NCI-H2029 treated with DMSO at 0.1 percent for 48 hours (cell line): ENCODE measurements at places on chromosomes 1 and 21.

- DNase-seq: no peak
Measured at GRCh38 chr1:52601519-52601918, 652 bp upstream of the GPX7 start.

DNA sequence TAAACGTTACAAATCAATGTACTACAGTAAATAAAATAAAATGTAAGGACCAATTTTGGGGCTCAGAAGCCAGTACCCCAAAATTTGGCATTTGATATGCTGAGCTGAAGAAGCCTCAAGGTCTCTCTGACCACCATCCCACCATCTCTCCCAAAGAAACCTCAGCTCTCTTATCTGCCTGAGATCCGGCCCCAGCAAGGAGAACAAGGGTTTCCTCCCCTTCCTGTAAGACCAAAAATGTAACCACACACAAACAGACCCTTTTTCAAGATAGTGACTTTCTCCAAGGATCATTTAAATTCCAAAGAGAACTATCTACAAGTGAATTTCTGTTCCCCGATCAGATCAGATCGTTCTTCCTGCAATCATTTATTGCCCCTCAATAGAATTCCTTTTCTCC lies 68.1 kb upstream of the SLC45A1 start:
- DNase-seq: no peak

- DNase-seq: no peak
Measured at GRCh38 chr1:176557543-176558258, 94.7 kb downstream of the PAPPA2 start.

- no peak for DNase-seq
Measured at GRCh38 chr1:164695956-164696665, 137.1 kb downstream of the PBX1 start.

- DNase-seq: peak; percentile 41
Measured at GRCh38 chr1:83692524-83693381, 306.2 kb downstream of the TTLL7 start.

DNA sequence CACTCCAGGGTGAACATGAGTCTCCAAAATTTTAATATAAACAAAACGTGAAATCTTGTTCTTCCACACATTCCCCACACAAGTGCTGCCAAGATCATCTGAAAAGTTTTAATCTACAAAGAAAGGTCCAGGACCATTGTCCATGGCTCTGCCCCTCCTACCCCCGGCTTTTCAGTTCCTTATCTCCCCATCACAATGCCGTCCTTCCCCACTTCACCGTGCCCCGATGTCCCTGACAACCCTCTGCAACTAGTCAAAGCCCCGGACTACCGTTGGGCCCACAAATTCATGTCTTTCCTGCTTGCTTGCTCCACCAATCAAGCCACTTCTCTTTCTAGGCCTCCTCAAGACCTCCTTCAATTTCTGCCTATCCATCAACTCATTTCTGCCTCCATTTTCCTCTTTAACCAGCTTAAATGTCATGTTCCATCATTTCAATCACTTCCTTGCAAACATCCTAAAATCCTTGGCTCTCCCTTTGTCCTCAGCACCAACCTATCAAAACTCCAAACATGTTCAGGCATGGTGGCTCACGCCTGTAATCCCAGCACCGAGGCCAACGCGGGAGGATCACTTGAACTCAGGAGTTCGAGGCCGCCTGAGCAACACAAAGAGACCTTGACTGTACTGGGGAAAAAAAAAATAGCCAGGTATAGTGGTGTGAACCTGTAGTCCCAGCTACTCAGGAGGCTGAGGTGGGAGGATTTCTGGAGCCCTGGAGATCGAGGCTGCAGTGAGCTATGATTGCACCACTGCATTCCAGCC lies 14.0 kb upstream of the BMP8B start:
- no peak for DNase-seq

DNA sequence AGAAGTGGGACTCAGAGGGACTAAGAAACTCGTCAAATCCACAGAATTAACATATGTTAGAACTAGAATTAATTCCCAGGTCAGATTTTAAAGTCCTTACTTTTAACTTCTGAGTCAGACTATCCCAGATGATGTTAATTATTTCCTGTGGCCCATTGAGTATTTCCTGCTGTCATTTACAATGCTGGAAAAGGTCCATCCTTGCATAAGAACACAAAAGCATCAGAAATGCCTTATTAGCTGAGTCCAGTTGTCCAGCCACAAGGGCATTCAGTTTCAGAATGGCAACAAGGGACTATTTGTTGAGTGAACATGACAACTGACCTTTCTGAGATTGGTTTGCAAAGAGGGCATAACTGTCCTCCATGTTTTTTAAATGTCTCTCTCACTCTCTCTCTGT lies 16.5 kb upstream of the HIVEP3 start:
- no peak for DNase-seq

GRCh38 chr1:58883037-58883887 lies 99.4 kb upstream of the JUN start:
- peak; percentile 98 for DNase-seq

DNA sequence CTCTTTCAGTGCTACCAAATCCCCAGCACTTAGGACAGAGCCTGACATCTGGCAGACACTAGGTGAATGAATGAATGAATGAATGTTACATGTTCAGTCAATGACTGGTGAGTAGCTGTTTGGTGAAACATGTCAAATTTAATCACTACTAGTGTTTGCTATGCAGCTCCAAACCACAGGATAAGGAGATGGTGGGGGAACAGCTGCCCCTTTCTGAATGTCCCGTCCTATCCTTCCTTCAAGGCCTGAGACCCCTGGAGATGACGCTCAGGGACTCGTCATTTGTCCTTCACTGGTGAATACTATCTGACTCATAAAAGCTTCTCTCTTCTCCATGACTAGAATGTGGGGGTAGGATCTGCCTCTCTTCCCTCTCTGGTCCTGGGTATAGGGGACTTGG lies 175.4 kb downstream of the HIVEP3 start:
- DNase-seq: no peak

DNA sequence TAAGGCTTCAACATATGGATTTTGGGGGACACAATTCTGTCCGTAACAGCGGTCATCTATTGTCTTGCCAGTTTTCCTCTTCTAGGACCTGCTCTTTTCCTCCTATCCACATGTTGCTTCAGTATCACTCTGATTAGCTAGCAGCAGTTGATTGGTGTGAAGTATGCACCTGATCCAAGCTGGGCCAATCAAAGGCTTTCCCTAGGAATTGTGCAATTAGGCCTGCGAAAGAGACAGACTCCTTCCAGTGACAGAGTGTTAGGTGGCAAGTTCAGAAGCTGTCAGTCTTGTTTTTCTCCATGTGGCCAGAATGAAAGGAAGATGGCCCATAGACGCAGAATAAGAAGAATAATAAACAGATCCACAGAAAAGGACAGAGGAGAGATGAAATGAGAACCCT lies 34.1 kb upstream of the IL12RB2 start:
- no peak for DNase-seq

DNA sequence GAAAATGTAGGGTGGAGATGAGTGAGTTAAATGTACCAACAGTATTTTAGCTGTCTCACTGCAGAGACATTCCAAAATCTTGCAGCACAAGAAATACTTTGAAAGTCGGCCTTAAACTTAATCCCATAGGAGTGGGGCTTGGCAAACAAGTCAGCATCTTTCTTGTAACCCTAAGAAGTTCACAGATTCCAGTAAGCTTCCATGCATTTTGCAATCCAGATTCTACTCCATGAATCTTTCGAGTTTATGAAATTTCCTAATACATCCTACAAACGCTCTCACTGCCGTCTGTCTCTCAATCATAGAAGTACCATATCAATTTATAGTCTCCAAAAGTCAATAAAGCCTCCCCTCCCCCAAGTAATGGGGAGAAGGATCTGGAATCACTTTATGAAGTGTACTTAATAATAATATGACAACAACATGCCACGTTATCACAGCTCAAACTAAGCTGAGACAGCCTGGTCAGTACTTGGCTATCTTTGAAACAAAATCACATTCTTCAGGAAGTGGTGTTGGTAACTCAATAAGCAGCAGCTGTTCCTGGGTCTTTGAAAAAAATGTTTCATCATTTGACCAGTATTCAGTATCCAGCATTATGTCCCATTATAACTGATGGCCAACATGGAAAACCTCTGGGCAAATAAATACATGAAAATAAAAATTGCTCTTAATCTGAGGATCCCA lies 317.4 kb upstream of the RUNX1 start:
- DNase-seq: no peak

- no peak for DNase-seq
Measured at GRCh38 chr1:24299901-24300300, 19.3 kb upstream of the GRHL3 start.

DNA sequence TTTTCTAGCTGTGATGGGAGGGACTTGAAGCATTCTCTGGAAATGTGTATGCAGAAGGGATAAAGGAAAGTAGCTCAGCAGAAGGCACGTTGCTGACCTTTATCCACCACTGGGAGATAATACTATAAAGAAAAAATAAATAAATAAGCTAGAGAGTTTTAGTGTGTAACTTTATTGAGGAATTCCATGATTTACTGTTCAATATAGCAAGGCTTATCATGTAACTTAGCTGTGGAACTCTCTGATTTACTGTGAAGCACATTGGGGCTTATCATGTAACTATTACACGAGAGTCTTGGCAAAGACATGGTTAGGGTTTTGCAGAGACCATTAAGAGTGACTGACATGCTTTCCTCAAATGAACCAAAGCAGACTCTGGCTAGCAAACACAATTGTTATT lies 316.1 kb upstream of the SNX7 start:
- no peak for DNase-seq
